BJ (cell line): ENCODE measurements at places on chromosomes 1 and 21.

GRCh38 chr1:192351550-192351949 lies 34.8 kb downstream of the RGS21 start:
- no peak for DNase-seq

GRCh38 chr1:53328541-53329499 lies 950 bp upstream of the LRP8 start:
- DNase-seq: no peak

GRCh38 chr21:45114072-45114471 lies 39.7 kb downstream of the ADARB1 start:
- DNase-seq: no peak

- peak; percentile 49 for DNase-seq
These were observed 8.2 kb upstream of the TARBP1 start for GRCh38 chr1:234486858-234487840.

DNA sequence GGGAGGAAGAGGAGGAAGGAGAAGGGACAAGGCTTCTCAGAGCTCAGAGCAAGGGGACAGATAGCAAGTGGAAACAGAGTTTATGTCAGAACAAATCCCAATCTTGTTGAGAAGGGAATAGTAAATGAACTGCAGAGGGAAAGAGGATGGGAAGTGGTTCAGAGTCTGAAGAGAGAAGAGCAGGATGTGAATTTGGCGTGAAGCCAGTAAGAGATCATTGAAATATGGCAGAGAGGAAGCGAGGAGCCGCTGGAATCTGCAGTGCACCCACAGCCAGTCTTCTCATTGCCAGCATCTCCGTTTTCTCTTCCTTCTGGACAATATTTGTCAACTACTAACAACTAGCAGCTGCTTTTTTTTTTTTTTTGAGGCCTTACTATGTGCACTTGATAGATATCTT lies 19.1 kb downstream of the OLFML3 start:
- no peak for DNase-seq

- DNase-seq: no peak
These were observed 51.7 kb downstream of the SLC37A1 start for GRCh38 chr21:42565206-42565810.

- no peak for DNase-seq
These were observed 194.0 kb downstream of the NPHP4 start for GRCh38 chr1:5798151-5798730.

DNA sequence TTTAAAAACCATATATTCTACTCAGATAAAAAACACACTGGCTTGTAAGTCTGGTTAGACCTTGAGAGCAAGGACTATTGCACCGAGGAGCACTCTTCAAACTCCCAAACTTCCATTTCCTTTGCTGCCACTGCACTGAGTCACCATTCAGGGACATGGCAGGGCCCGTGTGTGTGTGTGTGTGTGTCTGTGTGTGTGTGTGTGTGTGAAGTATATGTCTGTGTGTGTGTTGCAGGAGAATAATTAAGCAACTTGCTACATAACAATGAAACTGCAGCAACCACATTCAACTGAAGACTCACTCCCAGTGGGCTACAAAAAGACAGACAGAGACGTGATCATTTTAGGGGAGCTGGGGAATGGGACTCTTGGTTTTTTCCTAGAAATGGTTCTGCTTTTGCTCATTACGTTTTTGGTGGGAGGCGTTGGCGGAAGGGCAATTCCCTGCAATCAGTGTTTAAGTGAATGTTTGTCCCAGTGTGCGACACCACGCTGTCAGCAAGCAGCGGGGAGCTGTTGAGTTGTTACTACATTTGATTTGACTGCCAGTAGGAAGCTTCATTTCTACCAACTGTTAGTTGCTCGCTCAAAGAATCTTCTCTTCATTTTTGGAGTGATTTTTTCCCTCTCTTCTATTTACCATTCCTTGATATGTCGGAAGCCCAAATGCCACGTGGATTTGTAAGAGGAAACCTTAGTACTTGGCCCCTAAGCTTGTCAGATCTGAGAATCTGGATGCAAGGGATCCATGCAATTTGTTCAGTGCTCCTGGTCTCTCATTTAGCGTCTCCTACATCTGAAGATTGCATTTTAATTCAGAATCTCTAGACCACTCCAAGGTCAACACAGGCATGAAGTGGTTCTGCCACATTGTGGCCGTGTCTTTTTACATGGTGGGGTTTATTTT lies 36.1 kb downstream of the ESRRG start:
- no peak for DNase-seq

- no peak for DNase-seq
These were observed 31.2 kb downstream of the SPRTN start for GRCh38 chr1:231369282-231369681.

DNA sequence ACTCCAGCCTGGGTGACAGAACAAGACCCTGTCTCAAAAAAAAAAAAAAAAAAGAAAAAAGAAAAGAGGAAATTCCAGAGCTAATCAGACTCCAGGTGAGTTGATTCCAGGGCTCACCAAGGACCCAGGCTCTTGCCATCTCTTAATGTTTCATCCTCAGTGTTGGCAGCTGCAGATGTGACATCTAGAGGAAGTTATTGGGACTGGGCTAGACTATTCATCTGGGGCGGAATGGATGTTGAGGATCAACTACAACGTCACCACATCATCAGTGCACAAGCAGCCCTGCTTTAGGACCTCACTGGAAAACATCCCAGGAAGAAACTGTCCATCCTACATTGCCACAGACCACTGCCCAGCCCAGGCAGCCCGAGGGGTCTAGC lies 28.6 kb upstream of the PARP1 start:
- no peak for DNase-seq

DNA sequence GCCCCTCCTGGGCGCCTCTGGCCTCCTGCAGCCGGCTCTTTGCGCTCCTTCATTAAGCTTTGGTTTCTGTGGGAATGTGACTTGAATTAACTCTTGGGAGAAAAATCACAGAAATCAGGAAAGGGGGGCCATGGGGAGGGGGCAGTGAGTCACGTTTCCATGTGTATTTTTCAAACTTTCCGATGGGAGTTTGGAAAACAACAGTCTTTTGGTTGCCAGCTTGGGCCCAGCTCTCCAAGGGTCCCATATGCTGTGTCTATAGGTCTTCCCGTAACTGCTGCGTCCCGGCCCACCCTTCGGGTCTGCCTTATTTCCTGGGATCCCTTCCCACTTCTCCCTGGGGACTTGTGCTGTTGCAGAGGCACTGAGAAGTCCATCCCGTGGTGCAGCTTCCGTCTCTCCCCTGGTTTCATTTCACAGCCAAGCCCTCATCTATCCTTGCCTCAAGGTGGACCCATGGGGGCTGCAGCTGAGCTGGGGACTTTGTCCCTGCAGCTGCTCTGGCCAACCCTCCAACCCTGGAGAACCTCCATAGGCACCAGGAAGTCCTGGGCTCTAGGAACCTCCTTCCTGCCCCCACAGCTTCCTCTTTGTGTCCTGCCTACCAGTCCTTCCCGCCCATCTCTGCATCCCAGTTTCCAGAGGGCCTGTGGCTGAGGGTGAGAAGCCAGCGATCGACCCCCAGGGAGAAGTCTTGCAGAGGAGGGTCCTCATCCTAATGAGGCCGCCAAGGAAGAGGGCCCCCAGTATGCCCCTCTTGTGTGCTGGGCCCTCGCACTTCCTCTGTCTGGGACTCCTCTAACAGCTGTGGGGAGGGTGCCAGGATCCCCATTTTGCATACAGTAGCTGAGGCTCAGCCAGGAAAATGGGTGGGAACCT lies 11.6 kb upstream of the LMNA start:
- DNase-seq: no peak

- DNase-seq: no peak
These were observed 10.7 kb downstream of the YBX1 start for GRCh38 chr1:42692911-42693310.

GRCh38 chr1:88982055-88982454 lies 10.4 kb downstream of the KYAT3 start:
- DNase-seq: no peak

- no peak for DNase-seq
These were observed 217.8 kb upstream of the ZRANB2 start for GRCh38 chr1:71298633-71299032.

DNA sequence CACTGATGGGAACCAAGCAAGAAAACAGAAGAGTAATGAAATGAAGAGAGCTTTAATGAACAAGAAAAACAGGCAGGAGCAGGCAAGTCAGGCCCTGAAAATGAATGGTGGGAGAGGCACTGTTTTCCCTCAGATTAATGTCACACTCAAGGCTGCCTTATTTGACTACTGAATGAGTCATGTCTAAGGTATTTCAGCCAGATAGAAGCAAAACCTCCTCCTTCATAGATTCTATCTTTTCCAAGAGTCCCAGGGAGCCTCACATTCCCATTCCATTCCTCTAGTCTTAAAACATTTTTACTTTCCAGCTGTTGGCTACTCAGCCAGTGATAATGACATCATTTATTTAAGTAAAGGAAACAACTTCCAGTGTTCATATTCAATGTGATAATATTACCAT lies 228.4 kb upstream of the NRIP1 start:
- DNase-seq: peak; percentile 71

DNA sequence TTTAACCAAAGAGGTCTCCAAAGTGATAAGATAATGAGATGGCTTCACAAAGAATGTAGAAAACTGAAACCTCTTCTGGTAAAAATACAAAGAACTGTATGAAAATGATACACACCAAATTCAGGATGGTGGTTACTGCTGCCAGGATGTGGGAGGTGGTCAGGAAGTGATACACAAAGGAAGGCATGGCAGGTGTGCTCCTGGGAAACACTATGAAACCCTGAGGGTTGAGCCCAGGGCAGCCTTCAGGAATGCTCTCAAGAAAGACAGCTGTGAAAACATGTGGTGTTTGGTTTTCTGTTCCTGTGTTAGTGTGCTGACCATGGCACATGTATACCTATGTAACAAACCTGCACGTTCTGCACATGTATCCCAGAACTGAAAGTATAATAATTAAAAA lies 109.3 kb downstream of the NTNG1 start:
- no peak for DNase-seq

DNA sequence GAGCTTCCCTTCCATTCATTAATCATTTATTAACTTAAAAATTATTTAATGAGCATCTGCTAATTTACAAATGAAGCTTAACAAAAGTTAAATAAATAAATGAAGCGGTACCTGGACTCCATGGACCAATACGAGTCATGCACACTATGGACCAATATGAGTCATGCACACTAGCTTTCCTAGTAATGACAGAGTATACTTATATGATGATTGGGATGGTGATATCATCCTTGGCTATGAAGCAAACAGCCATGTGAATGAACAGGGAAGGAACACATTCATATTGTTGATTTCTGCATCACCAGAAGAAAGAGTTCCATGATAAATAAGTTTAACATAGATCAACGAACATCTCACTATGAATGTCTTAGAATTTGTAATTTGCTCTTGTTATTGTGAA lies 109.9 kb downstream of the SPAG17 start:
- DNase-seq: no peak

- no peak for DNase-seq
These were observed 14.3 kb downstream of the WDR64 start for GRCh38 chr1:241666419-241666818.

DNA sequence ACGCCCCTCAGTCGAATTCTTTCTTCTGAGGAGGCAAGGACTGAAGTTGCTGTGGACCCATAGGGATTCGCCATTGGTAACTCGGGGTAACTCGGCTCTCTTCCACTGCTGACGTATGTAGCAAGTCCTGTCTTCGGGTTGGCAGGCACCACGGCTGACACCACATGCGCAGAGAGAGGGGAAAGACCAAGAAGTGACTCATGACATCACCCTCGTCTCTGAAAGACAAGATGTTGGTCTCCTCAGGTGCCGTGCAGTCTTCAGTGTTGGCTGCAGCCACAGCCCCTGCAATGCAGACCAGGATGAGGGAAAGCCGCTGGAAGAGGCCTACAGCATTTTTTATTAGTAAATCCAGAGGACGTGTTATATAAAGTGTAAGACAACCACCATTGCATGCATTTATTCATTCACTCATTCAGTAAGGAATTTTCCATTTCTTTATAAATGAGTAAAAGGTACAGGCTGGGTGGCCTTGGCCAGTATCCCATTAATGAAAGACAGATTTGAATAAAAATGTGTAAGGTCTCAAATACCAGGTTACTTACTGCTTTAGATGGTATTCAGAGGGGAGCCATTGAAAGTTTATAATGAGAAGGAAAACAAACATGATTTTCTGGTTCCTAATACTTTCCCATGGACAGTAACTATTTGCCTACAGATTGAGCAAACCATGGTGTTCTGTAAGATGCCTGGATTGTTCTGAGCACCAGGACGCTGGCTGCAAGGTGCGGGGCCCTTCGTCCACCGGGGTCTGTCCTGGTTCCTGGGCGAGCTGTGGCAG lies 50.7 kb upstream of the IRF2BP2 start:
- no peak for DNase-seq

GRCh38 chr1:107940701-107941100 lies 24.3 kb downstream of the VAV3 start:
- no peak for DNase-seq

DNA sequence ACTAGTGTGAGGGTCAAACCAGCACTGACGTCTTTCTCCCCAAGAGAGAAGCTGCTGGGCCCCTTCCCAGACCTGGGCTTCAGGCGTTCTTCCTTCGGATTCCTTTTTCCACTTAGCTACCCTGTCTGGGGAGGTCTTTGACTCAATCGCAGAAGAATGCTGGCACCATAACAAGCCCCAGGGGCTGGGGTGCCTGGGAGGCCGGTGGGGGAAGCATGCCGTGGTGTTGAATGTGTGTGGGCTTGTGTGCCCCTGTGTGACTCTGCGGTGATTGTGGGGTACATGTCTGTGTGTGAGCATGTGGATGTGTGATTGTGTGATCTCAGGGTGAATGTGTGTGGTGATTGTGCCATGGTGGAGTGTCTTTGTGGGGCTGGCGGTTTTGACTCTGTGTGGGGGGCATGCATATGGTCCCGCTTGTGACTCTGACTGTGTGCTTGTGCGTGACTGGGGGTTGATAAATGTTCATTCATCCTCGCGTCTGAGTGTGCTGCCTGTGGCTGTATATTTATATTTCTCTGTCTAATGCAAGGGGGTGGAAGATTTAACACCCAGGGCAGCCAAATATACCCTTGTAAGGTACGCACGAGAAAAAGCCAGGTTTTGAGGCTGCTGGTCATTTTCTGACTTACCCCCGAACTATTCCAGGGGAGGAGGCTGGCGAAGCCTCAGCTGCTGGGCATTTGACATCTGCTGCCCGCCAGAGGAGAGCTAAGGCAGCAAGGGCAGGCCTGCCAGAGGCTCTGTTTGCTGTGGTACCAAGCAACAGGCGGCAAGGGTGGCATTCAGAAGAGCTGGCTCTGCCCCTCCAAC lies 1.1 kb upstream of the SYNC start:
- DNase-seq: peak; percentile 93

GRCh38 chr1:203031467-203031866 lies 5.2 kb downstream of the PPFIA4 start:
- no peak for DNase-seq

GRCh38 chr1:32518976-32519375 lies 20.3 kb upstream of the ZBTB8A start:
- no peak for DNase-seq
